ENCODE measurements at places on chromosomes 6 and 20.

DNA sequence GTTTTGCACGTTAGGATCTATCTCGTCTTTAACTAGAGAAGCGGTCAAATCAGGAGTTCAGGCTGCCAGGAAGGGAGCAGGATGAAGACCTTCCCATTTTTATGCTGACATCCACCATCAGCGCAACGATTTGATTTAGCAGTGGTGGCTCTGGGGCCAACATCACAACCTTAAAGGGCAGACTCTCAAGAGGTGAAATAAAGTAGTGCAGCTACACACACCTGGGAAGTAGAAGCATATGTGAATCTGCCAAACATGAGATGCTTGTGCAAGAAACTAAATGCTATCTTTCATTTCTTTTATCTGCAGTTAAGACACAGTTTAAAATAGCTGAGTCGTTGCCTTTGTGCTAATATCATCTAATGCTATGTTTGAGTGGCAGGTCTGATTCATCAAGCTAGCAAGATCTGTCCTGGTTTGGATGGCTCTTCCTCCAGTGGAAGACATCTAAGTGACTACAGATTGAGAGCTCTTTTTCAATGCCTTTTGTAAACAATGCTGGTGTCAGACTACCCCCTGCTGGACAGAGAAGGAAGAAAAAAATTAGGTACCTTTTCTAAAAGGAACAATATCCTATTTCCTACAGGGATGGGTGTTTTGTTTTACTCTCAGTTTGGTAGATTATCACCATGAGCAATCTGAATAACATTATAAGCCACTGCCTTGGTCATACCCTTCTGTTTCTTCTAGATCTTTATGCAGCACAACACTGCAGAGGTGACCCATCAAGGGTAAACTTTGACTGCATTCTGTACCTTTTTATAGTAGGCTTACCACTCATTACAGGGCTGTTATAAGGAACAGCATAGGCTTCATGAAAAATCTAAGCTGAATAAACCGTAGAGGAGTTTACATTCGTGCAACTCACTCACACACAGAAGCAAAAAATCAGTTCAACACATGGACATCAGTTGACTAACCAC lies 171.6 kb upstream of the FBXL4 start:
- DNase-seq: no peak

DNA sequence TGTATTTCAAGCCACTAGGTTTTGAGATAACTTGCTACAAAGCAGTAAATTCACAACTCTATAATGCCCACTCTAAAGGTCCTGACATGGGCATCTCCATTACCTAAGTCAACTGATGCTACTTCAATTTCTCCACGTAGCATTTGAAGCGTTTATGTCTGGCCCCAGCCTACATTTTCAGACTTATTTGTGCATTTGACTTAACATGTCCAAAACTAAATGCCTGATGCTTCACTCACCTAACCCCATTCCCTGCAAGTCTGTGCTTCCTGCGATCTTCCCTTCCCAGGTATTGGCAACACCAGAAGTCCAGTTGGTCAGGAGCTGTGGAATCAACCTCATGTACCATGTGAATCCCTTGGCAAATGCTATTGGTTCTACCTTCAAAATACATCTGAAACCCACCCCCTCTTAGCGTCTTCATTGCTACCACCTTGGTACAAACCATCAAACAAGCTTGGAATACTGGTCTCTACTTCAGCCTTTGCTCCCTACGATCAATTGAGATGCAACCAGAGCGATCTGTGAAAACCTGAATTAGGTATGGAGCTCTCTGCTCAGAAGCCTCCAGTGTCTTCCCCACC lies 12.8 kb upstream of the ZNFX1 start:
- DNase-seq: no peak

DNA sequence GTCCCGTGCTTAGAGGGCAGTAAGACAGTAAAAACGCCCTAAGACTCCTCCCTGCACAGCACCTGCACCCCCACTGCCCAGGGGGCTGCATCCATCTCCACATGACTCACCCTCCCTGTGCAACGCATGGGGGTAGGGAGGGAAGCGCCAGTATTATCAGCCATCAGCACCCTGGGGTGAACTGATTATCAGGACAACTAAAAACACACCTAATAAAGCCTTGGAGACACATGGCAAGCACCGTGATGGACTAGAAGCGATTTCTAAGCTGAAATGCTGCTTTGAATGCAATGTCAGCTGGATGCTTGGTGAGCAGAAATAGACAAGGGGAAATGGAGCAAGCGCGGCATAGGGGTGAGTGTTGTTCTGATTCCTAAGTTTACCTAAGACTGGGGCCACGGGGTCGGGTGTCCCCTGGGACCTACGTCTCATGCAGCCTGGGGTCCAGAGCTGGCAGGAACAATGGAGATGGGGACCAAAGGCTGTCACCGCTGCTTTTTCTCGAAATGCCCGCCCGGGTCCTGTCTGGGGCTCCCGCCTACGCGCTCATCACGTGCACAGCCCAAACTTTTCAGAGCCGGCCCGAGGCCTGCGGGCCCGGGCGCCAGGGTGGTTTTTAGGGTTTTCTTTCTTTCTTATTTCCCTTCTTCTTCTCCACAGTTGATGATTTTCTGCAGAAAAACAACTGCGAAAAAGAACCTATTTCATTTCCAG lies 702 bp upstream of the TNFAIP3 start:
- DNase-seq: no peak

DNA sequence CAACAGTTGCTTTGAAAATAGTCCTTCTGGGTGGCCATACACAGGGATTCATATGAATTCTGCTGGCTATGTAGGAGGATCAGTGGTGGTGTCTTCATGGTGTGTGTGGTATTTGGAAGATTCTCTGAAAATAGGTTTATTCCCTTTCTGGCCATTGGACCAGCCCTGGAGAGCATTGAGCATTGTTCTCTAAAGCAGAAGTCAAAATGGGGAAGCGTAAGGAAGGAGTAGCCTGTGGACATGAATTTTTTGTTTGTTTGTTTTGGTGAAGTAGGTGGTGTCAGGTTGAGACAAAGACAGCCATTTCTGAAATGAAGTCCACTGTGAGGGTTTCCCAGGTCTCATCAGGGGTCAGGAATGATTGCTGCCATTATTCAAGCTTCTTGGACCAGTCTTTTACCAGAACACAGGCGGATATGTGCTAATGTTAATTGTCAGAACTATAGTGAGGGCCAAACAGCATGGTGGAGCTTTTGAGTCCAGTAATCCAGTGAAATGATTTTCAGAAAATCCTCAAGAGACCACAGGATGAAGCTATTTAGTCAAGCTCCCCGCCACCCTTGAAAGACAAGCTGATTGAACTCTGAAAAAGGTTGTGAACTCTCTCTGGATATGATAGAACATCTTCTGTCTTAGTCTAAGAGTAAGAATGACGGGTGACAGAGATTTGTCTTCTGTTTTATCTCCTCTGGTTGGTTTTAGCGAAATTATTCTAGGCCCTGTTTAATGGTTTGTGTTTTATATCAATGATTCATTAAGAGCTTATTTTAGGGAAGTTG lies 60.0 kb downstream of the DNAH8 start:
- DNase-seq: no peak

All from immature natural killer cell (primary cell).